ENCODE measurements at places on chromosomes 16 and 17. TPM values are rescaled to one million over a fixed set of nuclear protein-coding genes. Genes with fewer than 3 reads are reported as not detected.

- no peaks in the 10 kb centered on the region for H3K36me3 ChIP-seq
- no peak overlapping the region for H3K27ac ChIP-seq
- no peak for DNase-seq
- H3K4me3 ChIP-seq: no peak overlapping the region
- H3K27me3 ChIP-seq: peaks cover 12% of the 10 kb centered on the region
Measured at GRCh38 chr17:13306310-13306962, 288.6 kb upstream of the ELAC2 start.

GRCh38 chr16:75810342-75810741 lies 84.1 kb upstream of the CPHXL start:
- no peak overlapping the region for H3K4me3 ChIP-seq
- no peak overlapping the region for H3K27ac ChIP-seq
- peaks cover 6% of the 10 kb centered on the region for H3K27me3 ChIP-seq
- no peaks in the 10 kb centered on the region for H3K36me3 ChIP-seq
- H3K4me1 ChIP-seq: no peaks in the 10 kb centered on the region

GRCh38 chr16:85446951-85447692 lies 166.0 kb upstream of the GSE1 start:
- no peak overlapping the region for H3K27ac ChIP-seq
- H3K4me1 ChIP-seq: peaks cover 4% of the 10 kb centered on the region
- H3K36me3 ChIP-seq: no peaks in the 10 kb centered on the region

DNA sequence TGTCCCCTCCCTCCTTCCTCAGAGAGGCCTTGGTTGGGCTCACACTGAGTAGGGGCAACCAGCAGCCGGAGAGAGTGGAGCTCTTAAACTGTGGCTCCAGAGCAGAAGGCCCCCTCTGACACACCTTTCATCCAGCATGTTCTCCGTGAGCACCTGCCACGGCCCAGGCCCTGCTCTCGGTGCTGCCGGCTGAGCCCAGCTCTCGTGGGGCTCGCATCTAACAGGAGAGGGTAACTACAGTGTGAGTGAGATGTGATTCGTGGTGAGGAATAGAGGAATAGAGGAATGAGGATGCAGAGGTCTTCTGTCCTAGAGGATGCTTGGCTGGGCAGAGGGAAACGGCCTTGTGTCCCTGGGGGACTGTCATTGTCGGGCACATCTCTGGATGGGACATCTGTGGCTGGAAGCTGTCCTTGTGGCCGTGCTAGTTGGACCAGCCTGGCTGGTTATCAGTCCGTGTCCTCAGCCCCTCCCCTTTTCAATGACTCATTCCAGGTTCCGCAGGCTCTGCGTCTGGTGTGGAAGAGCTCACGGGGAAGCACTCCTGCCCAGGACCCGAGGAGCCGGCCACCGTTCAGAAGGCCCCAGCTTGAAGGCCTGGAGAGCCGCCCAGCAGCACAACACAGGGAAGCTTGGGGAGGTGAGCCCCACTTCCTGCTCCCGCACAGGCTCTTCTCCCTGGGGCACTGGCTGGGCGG lies 11.9 kb upstream of the DNASE1 start:
- H3K27me3 ChIP-seq: no peaks in the 10 kb centered on the region
- peaks cover 27% of the 10 kb centered on the region for H3K4me1 ChIP-seq
- H3K4me3 ChIP-seq: no peak overlapping the region
- peak overlapping the region; percentile 66 for H3K27ac ChIP-seq

GRCh38 chr16:72974142-72974769 lies 73.7 kb downstream of the ZFHX3 start:
- H3K36me3 ChIP-seq: peaks cover 7% of the 10 kb centered on the region
- peak overlapping the region; percentile 71 for H3K27ac ChIP-seq
- H3K4me3 ChIP-seq: no peak overlapping the region
- peaks cover 87% of the 10 kb centered on the region for H3K4me1 ChIP-seq
- H3K27me3 ChIP-seq: no peaks in the 10 kb centered on the region

DNA sequence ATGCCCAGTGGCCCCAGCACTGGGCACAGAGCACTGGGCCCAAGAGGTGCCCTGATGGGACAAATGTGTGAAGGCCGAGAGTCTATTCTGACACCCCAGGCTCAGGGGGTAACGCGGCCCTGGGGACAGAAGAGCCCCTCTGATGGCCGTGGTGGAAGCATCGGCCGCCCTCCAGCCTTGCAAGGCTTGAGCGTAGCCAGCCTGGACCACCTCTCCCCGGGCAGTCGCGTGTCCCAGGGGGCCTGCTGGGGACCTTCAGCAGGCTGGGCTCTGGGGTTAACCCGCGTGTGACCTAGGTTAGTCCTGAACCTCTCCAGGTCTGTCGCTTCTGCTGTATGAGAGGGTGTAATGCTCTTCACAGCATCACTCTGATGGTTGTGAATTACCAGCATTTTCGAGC lies 40.8 kb downstream of the NOS2 start:
- H3K4me1 ChIP-seq: no peaks in the 10 kb centered on the region
- no peak overlapping the region for H3K27ac ChIP-seq
- no peak overlapping the region for H3K4me3 ChIP-seq
- DNase-seq: no peak
- no peaks in the 10 kb centered on the region for H3K36me3 ChIP-seq

DNA sequence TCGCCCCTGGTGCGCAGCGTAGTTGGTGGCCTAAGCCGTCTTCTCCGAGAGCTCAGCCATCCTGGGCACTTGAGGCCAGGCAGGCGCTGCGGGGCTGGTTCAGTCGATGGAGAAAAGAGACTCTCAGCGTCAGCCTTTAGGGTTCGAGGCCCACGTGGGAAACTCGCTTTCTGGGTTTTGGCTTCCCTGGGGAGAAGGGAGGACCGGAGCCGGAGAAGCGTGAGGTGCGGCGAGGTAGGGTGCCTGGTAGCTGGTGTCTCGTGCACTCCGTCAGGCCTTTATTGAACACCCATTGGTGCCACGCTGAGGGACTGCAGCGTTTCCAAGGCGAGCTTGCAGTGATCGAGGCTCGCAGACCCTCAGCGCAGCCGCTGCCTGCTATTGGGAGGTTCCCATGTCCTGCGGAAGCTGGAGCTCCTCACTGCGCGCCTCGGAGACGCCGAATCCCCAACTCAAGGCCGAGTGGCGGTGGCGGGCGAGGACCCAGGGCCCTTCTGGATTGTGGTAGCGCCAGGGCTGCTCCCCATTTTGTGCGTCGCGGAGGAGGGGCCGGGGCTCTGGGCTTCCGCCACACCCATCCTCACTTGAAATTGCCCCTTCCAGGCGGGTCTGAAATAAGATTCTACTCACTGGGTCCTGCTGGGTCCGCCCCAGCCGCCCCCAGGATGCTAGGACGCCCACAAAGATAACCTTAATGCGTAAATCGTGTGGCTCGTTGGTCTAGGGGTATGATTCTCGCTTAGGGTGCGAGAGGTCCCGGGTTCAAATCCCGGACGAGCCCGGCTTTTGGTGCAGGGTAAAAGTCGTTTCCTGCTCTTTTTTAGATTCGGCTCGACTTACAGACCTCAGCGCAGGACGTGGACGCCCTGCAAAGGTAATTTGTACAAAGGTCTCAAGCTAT lies 1.2 kb downstream of the OR1F1 start:
- H3K4me1 ChIP-seq: peaks cover 32% of the 10 kb centered on the region
- H3K4me3 ChIP-seq: peak overlapping the region; percentile 85
- peaks cover 20% of the 10 kb centered on the region for H3K27me3 ChIP-seq
- no peaks in the 10 kb centered on the region for H3K36me3 ChIP-seq
- H3K27ac ChIP-seq: peak overlapping the region; percentile 54
- no peak for DNase-seq

- H3K27me3 ChIP-seq: no peaks in the 10 kb centered on the region
- H3K4me3 ChIP-seq: no peak overlapping the region
- no peak for DNase-seq
- no peak overlapping the region for H3K27ac ChIP-seq
- no peaks in the 10 kb centered on the region for H3K4me1 ChIP-seq
- no peaks in the 10 kb centered on the region for H3K36me3 ChIP-seq
Measured at GRCh38 chr17:53942436-53942835, 119.7 kb downstream of the KIF2B start.

GRCh38 chr16:8641671-8642070 lies 20.2 kb downstream of the METTL22 start:
- no peaks in the 10 kb centered on the region for H3K4me1 ChIP-seq
- no peak overlapping the region for H3K27ac ChIP-seq
- peaks cover 68% of the 10 kb centered on the region for H3K36me3 ChIP-seq
- DNase-seq: no peak

- H3K4me3 ChIP-seq: no peak overlapping the region
- H3K27ac ChIP-seq: no peak overlapping the region
- no peaks in the 10 kb centered on the region for H3K4me1 ChIP-seq
- no peak for DNase-seq
- H3K36me3 ChIP-seq: no peaks in the 10 kb centered on the region
Measured at GRCh38 chr17:16363749-16364536, 10.7 kb upstream of the CENPV start.

DNA sequence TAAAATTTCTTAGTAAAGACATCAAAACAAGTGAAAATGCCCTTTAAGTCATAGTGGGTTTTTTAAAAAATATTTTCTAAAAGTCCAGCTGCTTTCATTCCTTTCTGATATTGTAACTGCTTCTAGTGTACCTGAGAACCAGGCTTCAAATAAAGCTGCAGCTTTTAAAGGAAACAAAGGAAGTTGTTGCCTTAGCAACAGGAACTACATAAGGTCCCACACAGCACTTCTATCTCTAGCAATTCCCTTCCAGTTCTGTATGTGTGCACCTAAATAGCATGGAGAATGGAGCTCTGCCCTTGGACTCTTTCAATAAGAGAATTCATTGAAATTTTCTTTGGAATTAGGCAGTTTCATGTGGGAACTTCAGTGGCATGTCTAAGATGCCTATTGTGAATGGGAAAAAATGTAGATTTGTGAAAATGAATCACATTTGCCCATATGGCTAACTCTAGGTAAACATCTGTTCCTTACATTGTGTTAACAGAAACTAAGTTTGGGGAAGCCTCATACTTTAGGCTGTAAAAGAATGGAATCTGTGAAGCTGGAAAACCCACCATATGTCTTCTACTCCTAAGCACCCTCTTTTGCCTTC lies 206.4 kb downstream of the KIF2B start:
- H3K4me3 ChIP-seq: no peak overlapping the region
- DNase-seq: no peak
- H3K27ac ChIP-seq: no peak overlapping the region
- no peaks in the 10 kb centered on the region for H3K4me1 ChIP-seq
- H3K27me3 ChIP-seq: no peaks in the 10 kb centered on the region

Gene SLFN14
- total RNA-seq: not detected

Gene ATP2C2
- not detected for total RNA-seq

Gene ATP2A1
- total RNA-seq: 0.64 TPM

Gene OR1D5
- not detected for total RNA-seq

Gene ASPSCR1
- total RNA-seq: 47.1 TPM

Gene USH1G
- total RNA-seq: not detected

Gene CLDN7
- 0.89 TPM for total RNA-seq

Measured in osteocyte (in vitro differentiated cells).